ENCODE measurements at places on chromosomes 2 and 18.

DNA sequence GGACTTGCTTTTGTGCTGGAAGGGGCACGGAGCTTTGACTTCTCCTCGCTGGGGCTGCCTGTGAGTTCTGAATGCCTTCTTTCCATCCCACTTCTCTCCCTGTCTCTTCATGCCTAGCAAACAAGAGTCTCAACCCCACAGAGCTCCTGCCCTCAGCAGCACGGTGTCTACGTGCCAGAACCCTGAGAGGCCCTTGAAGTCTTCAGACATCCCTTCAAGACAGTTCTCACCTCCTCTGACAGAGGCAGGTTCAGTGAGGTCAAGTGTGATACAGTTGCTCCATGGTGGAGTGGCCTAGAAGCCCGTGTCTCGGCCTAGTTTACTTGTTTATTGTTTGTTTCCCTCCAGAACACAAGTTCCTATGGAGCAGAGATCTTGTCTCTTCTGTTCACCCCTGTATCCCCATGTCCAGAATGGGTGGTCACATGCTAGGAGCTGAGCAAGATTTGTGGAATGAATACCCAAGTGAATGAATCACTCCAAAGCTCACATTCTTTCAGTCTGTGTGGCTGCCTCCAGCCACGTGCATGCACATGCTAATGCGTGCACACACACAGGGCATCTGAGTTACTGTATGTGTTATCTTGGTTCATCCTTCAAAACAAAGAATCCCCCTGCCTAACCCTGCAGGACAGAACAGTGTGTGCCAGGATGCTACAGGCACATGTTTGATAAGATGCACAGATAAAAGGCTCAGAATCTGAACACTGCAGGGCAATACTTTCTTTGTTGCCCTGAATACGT lies 391.6 kb downstream of the NBAS start:
- DNase-seq = no peak

DNA sequence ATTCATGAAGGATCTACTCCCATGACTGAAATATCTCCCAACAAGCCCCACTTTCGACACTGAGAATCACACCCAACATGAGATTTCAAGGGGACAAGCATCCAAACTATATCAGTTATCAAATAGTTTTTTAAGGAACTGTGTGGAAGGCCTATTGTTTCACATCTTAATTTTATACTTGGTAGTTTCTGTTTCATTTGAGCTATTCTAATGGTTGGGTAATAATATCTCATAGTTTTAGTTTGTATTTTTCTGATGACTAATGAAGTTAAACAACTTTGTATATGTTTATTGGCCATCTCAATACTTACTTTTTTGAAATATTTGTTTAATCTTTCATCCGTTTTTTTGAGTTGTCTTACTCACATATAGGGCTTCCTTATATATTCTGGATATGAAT lies 135.0 kb downstream of the SCG2 start:
- DNase-seq = no peak

GRCh38 chr2:211157211-211157610 lies 600.8 kb downstream of the CPS1 start:
- no peak for DNase-seq

DNA sequence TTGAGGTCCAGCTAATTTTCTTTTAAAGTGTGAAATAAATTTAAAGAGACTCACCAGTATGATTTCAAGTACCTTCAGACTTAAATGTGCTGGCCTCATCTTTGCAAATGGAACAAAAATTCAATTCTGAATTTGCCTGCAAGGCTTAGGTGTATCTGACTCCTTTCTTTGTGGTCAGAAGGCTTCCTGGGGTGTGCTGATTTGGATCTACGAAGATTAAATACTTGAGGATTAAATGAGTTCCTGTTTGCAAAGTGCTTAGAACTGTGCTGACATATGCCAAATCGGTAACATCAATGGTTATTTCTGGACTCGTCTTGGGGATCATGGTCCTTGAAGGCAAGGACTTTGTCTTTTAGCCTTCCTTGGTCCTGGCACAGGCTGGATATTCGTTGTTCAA lies 9.7 kb downstream of the KLHL29 start:
- no peak for DNase-seq

DNA sequence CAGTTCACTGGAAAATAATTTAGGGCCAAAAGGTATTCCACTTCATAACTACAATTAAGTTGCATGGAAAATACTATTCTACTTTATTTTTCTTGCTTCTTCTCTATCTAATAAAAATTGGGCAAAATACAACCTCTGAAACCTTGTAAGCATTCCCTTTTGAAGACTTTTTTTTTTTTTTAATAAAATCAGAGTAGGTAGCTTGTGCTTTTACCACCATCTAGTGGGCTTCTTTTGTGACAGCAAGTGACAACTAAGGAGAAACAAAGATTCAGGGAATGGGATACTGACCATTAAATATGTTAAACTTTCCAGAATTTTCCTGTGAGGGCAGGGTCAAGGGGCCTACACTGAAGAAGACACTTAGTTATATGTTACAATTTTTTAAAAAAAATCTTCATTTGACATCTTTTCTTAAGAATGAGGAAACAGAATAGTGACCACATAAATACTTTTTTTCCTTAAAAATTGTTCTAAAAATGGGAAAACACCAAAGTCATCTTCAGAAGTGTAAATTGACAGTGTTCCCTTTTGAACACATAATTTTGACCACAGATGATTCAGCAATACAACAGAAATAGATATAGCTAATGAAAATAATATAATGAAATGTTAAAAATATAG lies 1183.2 kb upstream of the ACVR2A start:
- DNase-seq = no peak

DNA sequence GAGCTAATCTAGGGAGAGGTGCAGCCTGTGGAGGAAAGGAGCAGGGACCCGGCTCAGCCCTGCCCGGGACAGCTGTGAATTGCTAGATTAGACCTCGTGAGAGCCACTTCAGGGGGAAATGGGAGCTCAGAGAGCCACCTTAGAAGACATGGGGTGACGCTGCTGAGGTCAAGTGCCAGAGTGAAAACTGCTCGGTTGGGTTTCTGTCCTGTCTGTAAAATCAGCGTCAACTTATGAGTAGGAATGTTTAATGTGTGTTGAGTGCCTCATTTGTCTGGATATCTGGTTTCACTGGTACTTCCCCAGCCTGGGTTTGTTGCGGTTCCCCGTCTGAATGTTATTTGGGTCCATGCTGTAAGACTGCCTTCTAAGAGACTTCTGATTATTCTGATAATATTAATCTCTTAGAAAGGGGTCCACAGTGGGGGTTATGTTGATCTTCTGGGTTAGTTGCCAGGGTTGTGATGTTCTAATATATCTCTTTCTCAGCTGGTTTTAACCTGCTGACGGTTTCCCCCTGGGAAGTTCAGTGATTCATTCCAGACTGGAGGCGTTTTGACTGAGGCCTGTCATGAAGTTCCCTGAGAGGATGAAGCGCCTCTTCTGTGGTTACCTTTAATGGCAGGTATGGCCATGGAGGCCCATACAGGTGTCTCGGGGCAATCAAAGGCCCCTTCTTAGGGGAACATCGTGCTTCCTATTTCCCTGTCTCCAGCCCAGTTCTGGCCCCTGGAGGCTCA lies 175.9 kb downstream of the SH3RF3 start:
- DNase-seq = no peak

DNA sequence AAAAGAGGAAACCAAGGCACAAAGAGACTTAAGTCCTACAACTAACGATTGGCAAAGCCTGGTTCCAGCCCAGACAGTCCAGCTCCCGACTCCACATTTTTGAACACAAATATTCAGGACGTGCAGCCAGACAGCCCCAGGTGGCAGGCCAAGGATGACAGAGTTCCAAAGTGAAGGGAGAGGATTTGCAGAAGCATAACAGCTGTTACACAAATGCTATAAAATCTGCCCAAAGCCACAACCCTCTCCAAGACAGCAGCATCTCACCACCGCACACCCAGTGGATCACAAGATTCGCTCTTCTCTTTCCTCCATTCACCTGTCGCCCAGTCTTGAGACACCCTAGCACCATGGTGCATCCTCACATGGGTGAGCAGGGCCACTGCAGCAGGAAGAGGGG lies 227.1 kb upstream of the ID2 start:
- no peak for DNase-seq

- DNase-seq = no peak
Observed at GRCh38 chr18:74064510-74064909, 83.1 kb downstream of the FBXO15 start.

DNA sequence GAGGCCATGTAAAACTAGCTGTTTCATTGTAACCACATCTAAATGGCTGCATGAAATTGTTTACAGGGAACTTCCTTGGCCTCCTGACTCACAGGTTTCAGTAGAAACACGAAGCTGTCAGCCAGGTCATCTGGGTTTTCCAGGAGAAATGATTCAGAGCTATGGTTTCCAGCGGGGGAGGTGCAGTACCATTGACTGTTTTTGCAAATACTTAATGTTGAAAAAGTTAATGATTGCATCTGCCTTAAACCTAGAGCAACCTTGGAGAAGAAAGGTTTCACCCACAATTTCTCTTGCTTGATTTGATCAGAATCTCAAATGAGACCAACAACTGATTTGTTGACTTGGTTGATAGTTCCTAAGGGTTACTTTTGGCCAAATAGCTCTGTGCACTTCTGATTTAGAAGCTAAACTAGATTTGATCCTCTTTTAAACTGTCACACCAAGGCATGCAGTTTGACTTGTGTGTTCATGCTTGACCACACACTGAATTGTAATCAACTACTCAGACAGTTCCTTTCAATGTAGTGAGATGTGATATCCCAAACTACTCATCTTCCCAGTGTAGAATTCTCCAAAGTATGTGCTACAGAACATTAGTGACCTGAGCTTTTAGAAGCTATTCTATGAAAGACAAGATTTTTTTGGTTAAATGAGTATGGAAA lies 193.5 kb upstream of the CHST9 start:
- DNase-seq = no peak

- no peak for DNase-seq
Observed at GRCh38 chr18:38972571-38972970, 1407.0 kb upstream of the CELF4 start.

DNA sequence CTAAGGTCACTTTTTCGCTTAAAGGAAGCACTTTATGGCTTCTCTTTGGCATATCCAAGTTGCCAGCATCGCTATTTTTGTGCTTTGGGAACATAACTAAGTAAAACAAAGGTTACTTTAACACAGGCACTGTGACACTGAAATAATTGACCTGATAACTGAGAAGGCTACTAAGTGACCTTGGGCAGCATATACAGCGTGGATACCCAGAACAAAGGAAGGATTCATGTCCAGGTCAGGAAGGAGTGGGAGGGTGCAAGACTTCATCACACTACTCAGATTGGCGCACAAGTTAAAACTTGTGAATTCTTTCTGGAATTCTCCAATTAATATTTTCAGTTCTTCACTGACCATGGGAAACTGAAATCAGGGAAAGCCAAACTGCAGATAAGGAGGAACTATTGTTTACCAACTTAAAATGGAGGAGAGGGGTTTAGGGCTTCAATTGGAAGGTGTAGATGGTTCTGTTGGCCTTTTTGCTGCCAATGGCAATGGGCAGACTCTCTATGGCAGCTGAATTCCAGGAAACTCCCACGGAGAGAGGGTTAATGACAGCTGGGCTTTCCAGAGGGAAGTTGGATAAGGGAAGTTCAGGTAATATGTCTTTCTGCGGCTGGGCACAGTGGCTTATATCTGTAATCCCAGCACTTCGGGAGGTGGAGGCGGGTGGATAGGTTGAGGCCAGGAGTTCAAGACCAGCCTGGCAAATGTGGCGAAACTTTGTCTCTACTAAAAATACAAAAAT lies 45.3 kb downstream of the COMMD1 start:
- no peak for DNase-seq

DNA sequence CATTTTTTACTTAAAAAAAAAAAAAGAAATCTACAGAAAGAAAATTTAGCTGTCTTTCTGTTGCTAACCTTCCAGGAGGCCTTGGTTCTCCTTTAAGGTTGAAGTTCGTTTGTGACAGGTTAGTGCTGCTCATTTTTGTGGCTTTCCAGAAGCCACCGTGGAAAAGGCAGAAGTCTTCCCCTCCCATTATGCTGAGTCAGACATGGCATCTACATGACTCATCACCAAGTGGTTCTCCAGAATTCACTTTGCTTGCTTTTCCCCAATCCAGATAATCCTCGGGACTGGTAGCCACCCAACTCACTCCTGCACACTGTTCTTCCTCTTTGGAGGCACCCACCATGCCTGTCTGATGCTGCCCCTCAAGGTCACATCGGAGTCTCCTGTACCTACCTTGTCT lies 228.7 kb downstream of the PIK3C3 start:
- no peak for DNase-seq

DNA sequence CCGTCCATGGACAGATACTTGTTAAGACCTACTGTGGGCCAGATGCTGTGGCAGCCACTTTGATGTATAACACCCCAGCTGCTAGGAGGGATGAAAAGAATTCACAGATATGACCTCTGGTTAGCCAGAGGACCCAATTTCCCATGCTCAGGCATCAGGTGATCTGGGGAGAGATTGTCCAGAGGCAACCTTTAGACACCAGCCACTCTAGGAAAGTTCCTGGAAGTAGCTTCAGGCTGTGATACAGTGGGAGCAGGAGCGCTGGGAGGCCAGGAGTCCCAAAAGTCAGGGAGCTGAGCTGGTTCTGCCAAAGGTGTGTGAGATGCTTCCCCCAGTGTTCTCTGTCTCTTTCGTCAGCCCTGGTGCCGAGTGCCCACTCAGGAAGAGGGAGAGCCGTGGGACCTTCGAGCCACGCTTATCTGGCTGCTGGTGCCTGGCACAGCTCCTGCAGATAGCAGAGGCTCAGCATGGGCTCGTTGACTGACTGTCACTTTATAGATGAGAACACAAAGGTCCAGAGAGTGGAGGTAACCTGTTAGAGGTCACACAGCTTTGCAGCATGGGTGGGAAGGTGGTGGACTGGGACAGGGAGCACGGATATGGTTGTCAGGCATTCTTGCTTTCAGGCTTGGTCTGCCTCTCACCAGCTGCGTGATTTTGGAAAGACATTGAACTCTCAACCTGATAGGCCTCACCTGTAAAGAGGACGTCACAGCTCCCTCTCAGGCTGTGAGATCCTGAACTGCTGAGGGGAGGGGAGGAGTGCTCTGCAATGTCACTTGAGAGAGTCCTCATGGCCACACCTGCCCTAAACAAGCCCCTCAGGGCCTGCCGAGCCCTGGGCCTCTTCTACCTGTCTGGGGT lies 7.8 kb upstream of the RALB start:
- no peak for DNase-seq

DNA sequence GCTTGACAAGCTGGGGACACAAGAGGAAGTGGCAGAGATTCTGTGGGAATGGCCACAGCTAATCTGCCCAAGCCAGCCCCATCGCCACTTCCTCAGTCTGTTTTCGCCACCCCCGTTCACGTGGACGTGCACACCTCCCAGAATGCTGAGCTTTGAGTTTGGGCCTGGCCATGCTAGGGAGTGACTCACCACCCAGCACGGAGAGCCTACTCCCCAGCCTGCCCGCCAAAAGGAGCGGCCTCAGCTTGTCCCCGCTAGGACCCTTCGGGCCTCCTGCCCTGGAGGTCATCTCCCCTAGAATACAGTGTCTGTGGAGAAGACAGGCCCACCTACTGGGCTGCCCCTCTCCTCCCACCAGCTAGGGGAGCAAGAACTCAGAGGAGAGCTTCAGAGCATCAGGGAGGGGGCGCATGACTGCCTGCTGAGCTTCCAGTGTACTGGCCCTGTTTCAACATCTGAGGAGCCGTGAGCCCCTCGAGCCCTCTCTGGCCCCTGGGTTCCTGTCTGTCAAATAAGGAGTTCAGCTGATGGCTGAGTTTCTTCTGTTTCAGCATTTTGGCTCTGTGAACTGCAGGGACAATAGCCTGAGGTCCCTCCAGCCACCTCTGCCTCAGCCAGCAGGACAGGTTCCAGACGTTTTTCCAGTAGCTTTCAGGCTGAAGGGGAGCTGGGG lies 5.1 kb downstream of the SLC35F6 start:
- DNase-seq = peak; percentile 95

GRCh38 chr18:45774065-45774521 lies 50.1 kb downstream of the SLC14A1 start:
- no peak for DNase-seq

Measured in hematopoietic multipotent progenitor cell (in vitro differentiated cells).